Epithelial cell of proximal tubule (primary cell): ENCODE measurements at places on chromosomes 13 and 19. TPM values are rescaled to one million over a fixed set of nuclear protein-coding genes. Genes with fewer than 3 reads are reported as not detected.

DNA sequence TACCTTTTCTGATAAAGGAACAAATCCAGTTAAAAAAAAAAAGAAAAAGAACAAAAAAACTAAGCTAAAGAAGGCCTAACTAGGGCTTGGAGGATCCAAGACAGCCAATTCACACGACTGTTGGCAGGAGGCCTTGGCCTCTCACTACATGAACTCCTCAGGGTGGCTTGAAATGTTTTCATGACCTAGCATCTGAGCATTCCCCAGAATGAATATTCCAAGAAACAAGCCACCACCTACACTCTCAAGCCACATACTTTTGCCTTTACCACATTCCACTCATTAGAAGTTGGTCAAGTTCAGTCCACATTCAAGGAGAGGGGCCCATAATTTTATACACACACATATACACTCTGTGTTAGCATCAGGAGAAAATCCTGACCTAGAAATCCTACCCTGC is 97.6 kb upstream of the SIAH3 start:
- no peak for DNase-seq

DNA sequence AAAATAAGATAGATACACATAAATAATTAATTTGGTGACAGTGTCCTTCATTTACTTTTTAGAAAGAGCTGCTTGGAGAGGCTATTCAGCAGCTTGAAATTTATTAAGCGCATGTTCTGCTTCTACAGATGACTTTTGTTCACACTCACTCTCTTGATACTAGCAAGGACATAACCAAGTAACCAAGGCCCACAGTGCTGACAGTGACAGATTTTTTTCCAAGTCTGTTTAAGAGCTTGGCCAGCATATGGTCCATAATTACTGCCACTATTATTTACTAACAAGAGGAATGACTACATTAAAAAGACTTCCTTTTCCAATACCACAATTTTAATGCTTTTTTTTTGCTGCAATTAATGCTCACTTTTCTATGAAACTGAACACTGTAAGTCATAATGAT is 673.7 kb upstream of the MIR17HG start:
- no peak for DNase-seq

DPF1 gene
- total RNA-seq: 1.3 and 2.6 TPM in 2 replicates

DNA sequence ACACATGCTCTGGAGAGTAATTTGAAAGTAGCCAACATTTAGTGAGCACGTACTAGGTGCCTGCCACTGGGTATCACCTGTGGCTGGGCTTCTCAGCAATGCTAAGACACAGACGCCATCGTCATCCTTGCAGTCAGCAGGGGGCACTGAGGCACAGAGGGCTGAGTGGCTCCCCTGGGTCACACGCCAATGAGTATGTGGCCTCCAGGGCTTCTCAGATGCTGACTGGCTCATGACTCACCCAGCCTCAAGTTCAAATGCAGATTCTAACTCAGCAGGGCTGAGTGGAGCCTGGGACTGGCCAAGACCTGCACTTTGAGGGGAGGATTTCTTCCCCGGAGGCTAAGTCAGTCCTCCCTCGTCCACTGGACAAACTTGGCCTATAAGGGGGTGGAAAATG is 115.1 kb upstream of the CACNA1A start:
- peak; percentile 68 for DNase-seq

- DNase-seq: no peak
These were observed 50.4 kb downstream of the SACS start for GRCh38 chr13:23383151-23383550.
